Mammary epithelial cell (primary cell): ENCODE measurements at places on chromosomes 6 and 20.

- DNase-seq: no peak
These were observed 43.9 kb downstream of the SRC start for GRCh38 chr20:37389844-37390275.

- no peak for DNase-seq
These were observed 234.9 kb downstream of the OGFRL1 start for GRCh38 chr6:71523548-71523947.

DNA sequence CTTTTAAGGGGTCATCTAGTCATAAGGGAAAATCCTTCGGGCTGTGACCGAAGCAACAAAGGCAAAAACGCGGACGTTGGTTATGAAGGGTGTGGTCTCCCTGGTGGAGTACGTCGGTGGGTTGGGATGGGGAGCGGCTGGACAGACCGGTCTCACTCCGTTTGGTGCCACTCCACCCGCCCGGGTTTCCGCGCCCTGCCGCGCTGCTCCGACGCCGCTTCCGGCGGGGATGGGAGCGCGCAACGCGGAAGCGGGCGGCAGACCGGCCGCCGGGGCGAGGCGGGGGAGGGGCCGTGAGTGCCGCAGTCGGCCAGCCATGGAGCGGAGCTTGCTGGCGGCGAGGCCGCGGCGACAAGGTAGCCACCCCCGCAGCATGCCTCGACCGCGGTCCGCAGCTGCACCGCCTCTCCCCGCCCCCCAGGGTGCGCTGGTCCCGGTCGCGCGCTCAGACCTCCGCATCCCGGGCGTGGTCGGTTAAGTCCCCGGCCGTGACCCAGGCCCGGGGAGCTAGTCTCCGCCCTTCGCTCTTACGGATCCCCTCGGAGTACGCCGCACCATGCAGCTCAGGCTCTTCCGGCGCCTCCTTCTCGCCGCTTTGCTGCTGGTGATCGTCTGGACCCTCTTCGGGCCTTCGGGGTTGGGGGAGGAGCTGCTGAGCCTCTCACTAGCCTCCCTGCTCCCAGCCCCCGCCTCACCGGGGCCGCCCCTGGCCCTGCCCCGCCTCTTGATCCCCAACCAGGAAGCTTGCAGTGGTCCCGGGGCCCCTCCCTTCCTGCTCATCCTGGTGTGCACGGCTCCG lies at the start of gene B3GALT4:
Gene B3GALT4, plus strand, starts transcription at position 260 of the 799 bp plus-strand sequence. Its CDS starts 297 bp downstream, at position 557.
- DNase-seq: peak; percentile 84

DNA sequence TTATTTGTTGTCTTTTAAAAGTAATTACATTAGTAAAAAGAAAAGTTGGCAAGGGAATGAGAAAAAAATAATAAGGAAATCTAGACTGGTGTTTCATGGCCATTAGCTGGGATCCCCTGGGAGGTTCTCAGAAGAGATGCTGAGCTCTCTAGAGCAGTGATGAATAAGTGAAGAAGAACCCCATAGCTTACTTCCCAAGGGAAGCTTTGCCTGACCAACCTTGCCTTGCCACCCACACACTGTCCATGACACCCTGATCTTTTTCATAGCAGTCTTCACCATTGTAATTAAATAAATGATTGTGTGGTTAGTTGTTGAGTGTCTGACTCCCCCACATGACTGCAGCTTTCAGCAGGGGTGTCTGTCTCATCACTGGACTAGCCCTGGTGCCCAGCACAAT lies 5.9 kb downstream of the C6orf163 start:
- DNase-seq: no peak

DNA sequence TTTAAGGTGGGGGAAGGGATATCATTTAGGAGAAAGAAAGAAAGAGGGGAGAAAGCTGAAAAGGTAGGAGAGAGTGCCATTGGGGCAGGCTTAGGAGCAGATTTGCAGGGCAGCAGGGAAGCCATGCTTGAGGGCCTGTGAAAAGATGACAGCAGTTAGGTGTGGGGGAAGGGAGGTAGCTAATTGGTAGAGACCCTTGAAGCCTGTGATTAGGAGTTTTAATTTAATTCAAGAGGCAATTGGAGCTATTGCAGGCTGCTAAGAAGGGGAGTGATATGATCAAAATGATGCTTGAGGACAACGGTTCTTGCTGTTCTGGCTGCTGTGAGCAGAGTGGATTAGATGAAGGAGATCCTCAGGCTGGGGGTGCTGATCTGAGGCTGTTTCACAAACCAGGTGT lies 24.5 kb upstream of the SEC63 start:
- no peak for DNase-seq

DNA sequence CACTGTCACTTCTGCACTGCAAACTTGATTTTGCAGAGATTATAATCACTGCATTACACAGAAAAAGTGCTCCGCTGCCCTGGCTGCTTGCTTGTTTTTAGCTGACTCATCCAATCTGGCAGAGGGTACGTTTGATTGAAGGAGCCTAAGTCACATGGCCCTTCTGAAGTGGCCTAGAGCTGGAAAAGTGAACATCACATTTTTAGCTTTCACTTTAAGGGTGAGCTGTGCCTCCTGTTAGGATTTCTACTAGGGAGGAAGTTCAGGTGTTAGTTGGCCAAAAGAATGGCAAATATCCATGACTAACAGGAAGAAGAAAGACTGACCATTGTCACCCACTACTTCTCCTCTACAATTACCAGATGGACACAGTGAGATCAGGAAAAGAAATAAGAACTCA lies 889.1 kb upstream of the MAP3K7 start:
- peak; percentile 27 for DNase-seq

GRCh38 chr20:62611819-62612218 lies 30.5 kb upstream of the SLCO4A1 start:
- DNase-seq: no peak

DNA sequence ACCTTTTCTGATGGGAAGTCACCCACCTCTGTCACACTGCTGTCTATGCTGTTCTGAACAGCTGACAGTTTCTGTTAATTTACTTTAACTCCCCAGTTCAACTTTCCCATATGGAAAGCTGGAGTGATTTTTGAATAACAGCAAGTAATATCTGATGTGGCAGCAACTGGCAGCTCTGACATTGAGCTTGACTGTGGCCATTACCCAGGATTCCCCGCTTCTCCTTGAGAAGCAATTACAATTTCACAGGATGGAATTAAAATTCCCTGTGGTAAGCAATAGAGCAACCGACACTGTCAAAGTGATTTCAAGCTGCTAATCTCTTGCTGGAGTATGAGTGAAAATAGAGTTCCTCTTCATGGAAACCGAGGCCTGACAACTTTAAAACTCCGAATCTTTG lies 348.1 kb upstream of the SOX4 start:
- no peak for DNase-seq
